ENCODE measurements at places on chromosomes 12 and 14.

GRCh38 chr14:69858801-69859200 is 20.4 kb upstream of the SMOC1 start:
- no peak for DNase-seq

DNA sequence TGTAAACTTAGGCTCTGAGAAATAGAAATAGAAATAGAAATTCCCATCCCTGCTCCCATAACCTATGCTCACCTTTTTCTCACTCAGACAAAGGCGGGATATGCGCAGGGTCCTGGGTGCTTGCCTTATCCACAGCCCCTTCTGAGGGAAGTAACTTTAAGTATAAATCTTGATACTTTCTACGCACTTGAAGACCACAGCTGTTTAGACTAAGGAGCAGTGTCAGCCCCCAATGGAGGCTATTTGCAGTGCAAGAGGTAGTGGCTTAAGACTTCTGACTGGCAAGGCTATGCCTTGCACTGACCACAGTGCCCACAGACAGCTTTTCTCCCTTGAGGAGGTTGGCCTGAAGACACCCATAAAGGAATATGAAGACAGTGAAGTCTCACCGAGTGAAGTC is 35.2 kb downstream of the ASCL1 start:
- DNase-seq: no peak

DNA sequence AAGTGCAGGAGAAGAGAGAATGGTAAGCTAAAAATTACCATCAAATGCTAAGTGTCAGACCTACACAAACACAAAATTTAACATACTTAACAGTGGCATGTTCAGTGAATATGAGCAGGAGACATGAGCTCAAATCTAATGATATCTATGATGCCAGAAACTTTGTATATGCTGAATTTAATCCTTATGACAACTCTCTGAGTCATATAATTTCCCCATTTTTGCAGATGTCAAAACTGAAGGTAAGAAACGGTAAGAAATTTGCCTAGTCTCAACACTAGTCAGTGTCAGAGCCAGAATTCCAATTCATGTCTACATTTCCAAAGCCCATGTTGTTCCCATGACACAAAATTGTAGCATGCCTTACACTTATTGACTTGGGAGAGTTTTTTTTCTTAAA is 375.8 kb downstream of the APAF1 start:
- no peak for DNase-seq

DNA sequence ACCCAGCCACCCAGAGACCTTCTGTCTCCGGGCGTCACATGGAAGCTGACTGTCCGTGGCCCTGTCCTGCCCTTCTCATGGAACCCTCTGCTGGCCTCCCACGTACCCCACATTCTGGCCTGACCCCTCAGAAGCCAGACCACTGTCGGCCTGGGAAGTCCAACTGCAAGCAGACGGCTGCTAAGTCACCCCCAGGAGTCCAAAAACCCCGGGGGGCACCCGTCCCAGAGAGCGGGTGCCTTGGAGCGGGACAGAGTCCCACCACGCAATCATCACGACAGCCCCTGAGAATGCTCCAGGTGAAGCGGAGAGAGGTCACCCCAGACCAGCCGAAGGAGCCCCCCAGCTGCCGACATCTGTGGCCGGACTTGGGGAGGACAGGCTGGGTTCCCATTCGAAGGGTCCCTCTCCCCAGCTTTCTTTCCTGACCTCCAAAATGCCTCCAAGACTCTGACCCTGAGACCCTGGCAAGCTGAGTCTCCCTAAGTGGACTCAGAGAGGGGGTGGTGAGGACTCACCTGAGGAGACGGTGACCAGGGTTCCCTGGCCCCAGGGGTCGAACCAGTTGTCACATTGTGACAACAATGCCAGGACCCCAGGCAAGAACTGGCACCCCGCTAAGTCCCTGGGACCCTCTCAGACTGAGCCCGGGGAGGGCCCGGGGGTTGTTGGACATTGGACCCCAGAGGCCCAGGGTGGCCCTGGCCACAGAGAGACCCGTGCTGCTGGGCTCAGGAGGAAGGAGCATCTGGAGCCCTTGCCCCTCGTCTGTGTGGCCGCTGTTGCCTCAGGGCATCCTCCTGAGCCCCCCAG is 337.1 kb downstream of the TMEM121 start:
- DNase-seq: no peak

DNA sequence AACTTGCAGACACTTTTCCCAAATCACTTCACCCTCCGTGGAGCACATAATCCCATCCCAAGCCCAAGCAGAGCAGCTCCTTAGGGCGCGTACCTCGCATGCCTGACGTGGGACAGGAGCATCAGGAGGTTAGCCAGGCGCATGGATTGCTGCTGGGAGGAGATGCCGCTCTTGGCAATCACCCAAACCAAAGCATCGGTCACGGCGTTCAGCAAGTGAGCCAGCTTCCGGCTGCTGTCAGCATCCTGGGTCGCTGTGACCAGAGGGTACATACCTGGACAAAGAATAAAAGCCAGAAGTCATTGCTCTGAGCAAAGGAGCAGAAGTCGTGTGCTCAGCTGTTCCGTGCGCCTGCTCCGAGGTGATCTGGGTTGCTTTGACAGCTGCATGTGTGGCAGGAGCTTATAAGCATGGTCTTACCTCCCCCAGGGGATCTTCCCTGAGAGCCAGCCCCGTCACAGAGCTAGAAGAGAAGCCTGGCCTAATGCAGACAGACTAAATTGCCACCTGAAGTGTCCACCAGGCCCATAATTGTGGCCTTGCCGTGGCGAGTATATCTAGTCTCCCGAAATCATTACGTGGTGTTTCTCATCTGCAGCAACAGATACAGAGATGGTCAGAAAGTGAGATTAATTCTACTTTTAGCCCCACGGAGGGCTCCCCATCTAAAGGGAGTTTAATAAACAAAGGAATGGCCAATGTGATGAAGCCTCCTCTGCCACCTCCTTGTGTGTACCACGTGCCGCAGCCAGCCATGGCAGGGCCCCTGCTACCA is 59.1 kb downstream of the ESR2 start:
- DNase-seq: no peak

DNA sequence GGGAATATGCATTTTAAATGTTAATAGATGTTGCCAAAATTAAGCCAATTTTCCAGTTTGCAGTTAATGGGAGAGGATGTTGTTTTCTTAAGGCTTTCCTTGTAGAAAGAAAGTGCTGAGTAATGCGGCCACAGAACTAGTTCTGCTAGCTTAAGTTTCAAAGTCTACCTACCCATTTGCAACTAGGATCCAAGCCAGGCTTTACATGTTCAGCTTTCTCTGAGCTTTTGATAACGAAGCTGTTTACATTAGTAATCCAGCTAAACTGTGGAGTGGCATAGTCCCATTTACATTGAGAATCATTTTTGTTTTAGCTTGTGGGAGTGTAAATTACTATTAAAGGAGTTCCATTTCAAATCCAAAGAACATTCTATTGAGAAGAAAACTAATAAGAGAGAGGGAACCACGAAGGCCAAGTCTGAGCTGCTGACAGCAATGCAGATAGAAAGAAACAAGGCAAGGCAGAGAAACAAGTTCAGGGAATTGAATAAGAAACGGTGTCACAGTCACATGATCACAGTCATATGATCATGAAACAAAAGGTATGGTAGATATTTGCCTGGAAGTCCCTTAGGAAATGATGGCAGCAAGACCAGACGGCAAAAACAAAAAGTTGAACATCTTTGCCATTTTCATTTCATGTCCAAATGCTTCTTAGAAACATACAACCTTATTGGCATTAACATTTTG is 274.9 kb downstream of the PAWR start:
- DNase-seq: no peak

- no peak for DNase-seq
Measured at GRCh38 chr14:104549536-104550339, 29.8 kb upstream of the C14orf180 start.

- no peak for DNase-seq
Measured at GRCh38 chr14:63555572-63555971, 12.4 kb upstream of the PPP2R5E start.

DNA sequence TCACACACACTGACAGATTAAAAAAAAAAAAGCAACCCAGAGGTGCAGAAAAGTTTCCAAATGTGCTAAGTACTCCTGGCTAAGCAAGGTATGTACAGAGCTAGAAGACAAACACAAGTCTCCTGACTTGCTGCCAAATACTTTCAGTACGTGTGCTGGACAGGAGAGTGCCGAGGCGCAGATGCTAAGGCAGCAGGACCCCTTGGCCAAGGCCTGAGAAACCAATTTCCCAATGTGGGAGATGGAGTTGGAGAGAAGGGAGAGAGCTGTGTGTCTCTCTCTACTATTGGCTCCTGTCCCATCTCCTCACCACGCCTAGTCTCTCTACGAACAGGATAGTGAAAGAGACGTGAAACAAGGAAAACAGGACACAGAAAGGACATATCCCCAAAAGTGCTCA is 5.3 kb downstream of the SPRYD3 start:
- no peak for DNase-seq

DNA sequence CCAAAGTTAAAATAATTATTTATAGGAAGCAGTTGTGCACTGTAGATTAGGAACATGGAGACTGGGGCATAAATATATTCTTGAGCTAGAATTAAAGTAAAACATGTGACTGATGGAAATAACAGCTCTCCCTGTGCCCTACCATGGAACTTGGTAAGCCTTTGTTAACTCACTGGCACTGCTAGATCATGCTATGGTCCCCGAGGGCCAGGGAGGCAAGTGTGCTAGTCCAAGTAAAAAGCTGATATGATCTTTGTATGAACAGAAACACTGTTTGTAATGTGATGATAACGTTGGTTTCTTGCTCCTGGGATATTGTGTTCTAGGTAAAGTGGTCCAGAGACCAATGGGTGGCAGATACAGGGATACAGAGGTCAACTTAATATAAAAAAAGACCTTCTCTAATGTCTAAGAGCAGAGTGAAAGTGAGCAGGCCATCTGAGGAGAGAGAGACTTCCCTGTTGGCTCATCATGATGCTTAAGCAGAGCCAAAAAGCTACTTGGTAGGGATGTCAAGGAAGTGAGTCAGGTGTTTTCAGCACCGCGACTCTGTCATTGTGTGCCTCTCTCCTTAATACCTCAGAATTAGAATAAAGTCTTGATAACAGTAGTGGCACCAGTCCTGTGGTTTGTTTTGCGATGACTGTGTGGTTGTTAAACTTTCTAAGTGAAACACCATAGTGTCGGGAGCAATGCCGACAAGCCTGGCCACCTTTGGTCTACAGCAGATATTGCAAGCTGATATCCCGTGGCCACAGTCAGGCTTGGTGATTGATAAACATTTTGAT is 27.6 kb downstream of the BICD1 start:
- no peak for DNase-seq

DNA sequence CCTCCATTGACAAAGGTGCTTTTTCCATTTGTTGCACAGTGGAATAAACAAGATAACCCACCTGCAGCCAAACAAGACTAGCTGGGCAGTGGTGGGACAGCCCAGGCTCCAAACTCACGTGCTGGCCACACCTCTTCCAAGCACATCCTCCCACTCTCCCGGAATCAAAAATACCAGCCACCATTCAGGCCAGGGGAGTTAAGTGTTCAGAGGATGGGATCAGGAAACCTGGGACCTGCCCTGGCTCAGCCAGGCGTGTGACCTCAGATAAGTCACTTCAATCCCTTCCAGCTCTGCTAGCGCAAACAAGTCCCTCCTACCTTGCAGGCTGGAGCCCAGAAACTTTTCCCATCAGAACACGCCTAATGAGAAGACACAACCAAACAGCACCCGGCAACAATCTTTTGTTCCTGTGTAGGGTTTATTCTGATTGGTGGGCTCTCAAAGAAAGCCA is 43.3 kb downstream of the ACTN1 start:
- DNase-seq: no peak

- DNase-seq: no peak
Measured at GRCh38 chr12:61536525-61536924, 723.7 kb upstream of the USP15 start.

DNA sequence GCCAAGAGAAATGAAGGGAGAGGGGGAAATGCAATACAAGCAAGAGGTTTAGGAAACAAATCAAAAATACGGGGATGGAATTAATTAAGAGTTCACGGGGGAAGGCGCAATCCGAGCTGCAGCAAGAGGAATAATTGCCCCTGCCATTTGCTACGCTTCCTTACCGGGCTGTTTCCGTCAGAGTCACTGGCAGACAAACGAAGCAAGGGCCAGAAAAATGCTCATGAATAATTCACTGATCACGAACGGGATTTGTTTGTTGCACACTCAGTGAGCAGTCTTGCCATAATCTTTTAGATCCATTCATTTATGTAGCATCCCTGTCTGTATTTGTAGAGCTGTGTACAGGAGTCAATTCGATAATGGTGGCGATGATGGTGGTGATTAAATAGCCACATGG is 39.0 kb downstream of the PLXNC1 start:
- DNase-seq: no peak

- DNase-seq: no peak
Measured at GRCh38 chr14:23217032-23218020, 20.4 kb upstream of the RNF212B start.

DNA sequence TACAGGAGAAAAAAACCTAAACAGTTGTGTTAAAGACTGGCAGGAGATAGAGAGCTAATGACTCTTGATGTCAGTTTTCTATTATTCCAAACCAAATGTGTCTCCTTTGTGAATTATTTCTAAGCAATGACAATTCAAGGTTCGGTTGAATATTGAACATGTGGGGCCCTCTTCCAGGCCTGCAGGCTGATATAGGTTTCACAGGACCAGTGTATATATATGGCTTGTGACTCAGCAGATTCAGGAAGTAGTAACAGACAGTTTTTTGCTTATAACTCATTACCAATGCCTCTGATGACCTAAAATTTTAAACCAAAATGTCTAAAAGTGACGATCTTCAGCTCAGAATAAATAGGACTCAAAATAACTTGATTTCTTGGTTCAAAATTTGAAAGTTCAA is 33.7 kb upstream of the NPAS3 start:
- no peak for DNase-seq

DNA sequence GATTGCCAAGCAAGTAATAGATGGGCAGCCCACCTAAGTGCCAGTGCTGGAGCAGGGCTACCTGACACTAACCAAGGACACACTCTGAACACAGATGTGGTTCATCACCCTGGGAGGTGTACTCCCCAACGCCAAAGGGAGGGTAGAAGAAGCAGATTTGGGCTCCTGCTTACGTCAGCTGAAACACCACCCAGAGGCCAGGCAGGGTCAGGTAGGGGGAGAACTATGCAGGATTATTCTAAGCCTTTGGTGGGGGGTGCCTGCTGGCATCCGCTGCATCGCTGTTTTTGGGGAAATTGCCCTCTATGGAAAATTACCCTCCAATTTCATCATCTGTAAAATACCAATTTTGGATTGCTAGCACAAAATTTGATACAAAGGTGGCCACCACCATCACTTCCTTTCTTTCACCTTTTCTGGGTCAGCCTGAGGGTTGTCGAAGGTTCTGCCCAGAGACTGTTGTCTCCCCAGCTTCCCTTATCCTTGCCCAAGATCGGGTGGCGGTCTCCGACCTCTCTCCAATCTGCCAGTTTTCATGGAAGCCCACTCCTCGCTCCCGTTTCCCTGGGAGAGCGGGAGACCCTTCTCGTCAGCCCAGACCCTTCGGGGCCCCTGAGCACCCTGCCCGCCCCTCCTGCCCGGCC is 535 bp downstream of the BIN2 start:
- DNase-seq: no peak

DNA sequence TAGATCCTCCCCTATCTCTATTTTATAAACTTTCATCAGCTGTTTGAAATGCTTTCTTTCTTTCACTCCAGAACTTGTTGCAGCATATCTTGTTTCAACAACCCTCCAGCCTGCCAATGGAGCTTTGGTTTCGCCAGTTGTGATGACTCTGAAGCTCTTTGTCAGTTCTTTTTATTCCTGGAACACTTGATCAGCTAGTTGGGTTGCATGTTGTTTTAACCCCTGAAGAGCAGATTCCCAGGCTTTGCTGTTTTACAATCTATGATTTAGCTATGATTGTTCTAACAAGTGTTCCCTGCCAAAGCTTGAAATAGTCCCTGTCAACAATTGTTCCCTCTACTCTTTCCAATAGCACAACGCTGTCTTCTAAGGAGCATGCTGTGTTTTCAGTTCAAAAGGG is 50.6 kb upstream of the FUT8 start:
- no peak for DNase-seq
